SHP77 treated with DMSO at 0.1 percent for 48 hours (cell line): ENCODE measurements at places on chromosomes 6 and 20.

GRCh38 chr20:45934046-45934585, 367 bp upstream of the PCIF1 start:
- DNase-seq = no peak

DNA sequence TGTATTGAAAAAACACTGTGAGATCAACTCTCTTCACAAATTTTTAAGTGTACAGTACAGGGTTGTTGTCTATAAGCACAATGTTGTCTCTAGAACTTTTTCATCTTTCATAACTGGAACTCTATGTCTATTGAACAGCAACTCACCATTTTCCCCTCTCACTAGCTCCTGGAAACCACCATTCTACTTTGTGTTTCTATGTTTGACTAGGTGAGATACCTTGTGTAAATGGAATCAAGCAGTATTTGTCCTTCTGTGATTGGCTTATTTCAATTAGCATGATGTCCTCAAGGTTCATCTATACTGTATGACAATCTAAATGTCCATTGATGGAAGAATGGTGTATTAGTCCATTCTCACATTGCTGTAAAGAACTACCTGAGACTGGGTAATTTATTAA, 210.1 kb upstream of the FUT9 start:
- no peak for DNase-seq

GRCh38 chr6:23841116-23841515, 284.9 kb upstream of the NRSN1 start:
- DNase-seq = no peak

DNA sequence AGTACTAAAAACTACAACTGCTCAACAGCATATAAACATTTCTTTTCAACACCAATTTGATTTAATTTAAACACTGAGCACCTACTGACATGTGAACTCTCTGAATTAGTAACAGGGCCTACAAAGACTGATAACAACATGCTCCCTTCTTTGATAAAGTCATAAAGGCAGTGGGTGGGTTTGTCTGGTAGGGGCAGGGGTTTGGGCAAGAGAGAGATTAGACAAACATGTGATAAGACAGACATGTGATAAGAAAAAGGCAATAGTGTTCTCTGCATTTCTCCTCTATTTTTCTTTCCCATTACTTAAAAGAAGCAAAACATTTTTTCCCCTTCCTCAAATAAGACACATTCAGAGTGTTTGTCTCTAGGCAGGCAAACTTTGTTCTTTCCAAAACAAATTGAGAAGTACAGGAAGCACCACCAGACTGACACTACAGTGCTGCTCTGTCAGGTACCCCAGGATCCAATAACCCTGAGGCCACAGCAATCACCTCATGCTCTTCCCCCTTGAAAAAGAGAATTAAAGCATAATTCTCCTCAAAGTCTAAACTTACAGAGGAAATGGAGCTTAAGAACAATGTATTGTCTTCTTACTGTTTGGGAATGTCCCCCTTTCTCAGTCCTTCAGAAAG, 11.9 kb downstream of the C6orf52 start:
- DNase-seq = no peak

- DNase-seq = no peak
These were observed 21.2 kb upstream of the ASXL1 start for GRCh38 chr20:32336918-32337347.

GRCh38 chr20:48090784-48091183, 305.5 kb upstream of the SULF2 start:
- DNase-seq = no peak

DNA sequence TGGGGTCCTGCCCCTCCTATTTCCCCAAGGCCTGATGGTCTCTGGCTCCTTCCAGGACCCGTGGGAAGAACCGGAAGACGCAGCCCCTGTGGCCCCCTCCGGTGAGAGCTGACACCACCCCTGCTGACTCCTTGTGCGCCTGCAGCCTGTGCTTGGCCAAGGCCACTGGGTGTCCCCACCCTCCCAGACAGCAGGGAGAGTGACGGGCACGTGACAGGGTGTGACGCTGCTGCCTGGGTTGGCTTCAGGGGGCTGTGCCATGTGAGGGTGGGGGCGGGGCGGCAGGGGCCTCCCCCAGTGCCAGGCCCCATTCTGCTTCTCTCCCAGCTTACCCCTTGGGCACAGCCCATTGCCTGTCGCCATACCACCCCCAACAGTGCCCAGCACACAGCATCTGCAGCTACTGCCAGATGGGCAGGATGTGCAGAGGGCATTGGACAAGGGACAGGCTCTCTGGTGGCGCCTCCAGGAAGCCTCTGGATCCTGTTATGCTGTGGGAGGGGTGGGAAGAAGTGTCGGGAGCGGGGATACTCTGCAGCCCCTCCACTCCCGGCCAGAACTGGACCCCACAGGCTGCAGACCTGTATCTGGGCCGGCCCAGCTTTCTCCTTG, 2.9 kb downstream of the BIRC7 start:
- DNase-seq = no peak

DNA sequence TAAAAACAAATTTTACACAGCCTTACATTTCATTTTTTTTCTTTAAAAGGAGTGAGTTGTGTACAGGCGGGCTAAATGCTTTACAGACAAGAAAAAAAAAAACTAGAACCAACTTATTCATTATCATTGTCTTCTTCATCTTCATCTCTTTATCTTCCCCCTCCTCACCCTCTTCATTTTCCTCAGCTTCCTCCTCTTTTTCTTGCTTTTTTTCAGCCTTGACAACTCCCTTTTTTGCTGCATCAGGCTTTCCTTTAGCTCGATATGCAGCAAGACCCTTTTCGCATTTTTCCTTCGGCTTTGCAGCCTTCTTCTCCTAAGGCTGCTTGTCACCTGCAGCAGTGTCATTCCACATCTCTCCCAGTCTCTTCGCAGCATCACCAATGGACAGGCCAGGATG, 86.9 kb upstream of the GCM1 start:
- no peak for DNase-seq

DNA sequence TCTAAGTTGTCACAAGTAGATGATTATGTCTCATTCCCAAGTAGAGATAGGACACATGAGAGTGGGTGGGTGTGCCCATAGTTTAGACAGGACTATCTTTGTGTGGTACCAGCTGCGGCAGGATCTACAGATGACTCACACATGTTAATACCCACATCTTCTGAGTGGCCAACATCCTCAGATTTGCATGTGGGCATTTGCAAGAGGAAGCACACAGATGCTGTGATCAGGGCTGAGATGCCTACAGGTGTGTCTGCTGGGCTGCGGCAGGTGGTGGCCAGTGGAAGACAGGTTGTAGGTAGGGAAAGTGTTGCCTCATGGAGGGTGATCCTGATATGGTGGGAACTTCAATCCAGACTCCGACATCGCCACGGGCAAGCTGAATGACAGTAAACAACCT, 50.8 kb downstream of the UTRN start:
- no peak for DNase-seq

- no peak for DNase-seq
These were observed 1.5 kb downstream of the RXRB start for GRCh38 chr6:33198853-33199436.

DNA sequence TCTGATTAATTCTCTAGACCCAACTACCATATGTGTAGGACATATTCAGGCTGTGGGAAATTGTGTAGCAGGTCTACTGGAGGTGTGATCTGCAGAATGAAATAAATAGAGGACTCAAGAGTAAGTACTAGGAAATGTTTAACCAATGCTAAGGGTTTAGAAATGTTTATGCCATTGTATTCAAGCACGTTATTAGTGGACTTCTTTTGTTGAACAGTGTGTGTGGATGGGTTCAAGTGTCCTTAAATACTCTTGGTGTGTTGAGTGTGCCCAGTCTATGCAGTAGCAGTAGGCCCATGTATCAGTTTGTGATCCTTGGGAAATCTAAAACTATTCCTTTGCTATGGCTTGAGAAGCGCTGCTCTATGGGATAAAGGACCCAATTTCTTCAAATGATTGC, 112.1 kb downstream of the FARS2 start:
- no peak for DNase-seq

DNA sequence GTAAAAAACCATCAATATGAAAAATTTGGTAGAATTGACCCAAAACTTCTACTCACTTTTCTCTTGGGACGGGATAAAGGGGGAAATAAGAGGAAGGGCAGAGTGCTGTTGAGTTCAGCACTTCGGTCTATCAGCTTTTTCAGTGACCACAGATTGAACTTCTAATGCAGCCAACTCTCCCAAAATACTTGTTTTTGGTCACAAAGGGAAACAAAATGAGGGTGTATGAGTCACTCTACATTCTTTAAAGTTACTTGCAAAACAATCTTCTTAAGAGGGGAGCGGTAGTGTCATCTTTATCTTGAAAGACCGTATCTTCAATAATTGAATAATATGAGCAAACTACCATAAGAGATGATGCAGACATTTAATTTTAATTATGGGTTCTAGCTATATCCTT, 661.3 kb downstream of the CD109 start:
- no peak for DNase-seq

- no peak for DNase-seq
These were observed 69.9 kb downstream of the HACE1 start for GRCh38 chr6:104789770-104790190.

GRCh38 chr6:138818496-138819194, 22.8 kb downstream of the ECT2L start:
- no peak for DNase-seq

GRCh38 chr6:139402876-139403386, 28.5 kb upstream of the CITED2 start:
- no peak for DNase-seq

DNA sequence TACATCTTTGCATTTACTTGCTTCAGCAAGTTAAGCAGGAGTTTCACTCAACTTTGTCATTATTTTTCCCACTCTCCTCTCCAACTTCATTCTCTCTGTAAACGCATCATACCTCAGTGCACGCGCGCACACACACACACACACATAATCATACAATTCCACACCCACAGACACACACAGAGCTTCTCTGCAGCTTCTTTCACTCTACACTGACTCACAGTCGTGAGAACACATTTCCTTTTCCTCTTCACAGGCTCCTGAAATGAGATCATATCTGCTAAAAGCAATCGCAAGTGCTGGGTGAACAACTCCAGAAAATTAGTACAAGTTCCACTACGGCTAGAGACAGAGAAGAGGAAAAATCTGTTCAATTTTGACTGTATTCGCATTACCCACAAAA, 215.4 kb downstream of the PTPRT start:
- DNase-seq = no peak

DNA sequence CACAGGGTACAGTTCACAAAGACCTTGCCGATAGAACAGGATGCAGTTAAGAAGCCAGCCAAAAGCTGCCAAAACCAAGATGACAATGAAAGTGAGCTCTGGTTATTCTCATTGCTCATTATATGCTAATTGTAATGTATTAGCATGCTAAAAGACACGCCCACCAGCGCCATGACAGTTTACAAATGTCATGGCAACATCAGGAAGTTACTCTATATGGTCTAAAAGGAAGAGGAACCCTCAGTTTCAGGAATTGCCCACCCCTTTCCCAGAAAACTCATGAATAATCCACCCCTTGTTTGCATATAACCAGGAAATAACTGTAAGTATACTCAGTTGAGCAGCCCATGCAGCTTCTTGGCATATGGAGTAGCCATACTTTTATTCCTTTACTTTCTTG, 748.7 kb downstream of the QKI start:
- DNase-seq = no peak

DNA sequence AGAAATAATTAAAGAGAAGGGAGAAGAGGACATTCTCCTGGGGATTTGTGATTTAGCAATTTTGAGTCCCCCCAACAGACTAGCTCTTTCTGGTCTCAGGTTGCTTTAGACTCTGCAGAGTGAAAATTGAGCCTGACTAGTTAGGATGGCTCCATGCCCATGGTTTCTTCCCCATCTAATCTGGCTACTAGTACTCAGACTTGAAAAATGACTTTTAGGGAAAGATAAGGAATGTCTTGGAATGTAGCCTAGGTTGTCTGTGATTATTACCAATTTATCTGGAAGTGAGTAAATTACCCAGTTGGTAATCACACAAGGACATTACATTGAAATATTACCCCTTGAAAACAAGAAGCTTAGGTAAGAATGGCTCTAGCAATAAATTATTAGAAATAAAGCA, 4.2 kb downstream of the BEND6 start:
- DNase-seq = no peak

GRCh38 chr6:95578106-95578410, 723 bp downstream of the MANEA start:
- DNase-seq = no peak

DNA sequence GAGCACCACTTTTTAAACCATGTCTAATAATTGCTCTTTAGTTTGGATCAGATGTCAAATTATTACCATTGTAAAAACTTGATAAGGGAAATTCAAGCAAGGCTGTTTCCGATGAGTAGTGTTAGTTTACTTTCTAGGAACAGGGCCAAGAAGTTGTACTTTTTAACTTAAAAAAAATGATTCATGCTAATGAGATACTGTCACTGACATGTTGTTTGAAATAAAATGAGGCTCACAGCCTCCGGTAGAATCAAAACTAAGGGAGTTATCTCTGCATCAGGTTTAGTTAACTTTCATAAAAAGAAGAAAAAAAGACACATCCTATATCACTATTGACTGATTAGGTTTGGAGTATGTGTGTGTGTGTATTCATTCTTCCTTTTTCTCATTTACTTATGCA, 55.2 kb upstream of the SUPT3H start:
- no peak for DNase-seq

DNA sequence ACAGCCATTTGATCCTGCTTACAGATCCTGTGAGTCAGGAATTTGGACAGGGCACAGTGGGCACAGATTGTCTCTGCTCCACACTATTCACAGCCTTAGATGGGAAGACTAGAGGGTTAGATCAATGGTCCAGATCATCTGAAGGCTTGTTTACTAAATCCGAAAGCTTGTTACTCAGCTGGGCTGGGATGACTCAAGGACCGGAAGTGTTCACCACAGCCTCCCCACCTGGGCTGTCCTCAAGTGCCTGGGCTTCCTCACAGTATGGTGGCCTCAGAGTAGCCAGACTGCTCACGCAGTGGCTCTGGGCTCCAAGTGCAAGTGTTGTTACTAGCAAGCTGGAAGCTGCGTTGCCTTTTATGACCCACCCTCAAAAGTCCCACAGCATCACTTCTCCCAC, 75.4 kb upstream of the INSM1 start:
- no peak for DNase-seq

GRCh38 chr20:31842471-31843157, 2.8 kb downstream of the FOXS1 start:
- no peak for DNase-seq

GRCh38 chr20:37123441-37123840, 27.6 kb upstream of the RBL1 start:
- no peak for DNase-seq

DNA sequence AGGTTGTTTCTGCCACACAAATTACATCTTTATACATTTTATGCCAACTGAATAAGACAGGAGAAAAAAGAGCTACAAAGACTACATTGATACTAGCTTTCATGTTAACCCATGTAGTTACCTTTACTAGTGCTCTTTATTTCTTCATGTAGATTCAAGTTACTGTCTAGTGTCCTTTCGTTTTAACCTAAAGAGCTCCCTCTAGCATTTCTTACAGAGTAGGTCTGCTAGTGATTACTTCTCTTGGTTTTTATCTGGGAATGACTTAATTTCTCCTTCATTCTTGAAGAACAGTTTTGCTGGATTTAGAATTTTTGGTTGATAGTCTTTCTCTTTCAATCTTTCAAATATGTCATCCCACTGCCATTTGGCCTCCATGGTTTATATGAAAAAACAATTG, 21.2 kb upstream of the NOP56 start:
- no peak for DNase-seq

- no peak for DNase-seq
These were observed 117.0 kb downstream of the BMP5 start for GRCh38 chr6:55758156-55758937.

GRCh38 chr20:48891235-48892048, 30.1 kb upstream of the ARFGEF2 start:
- DNase-seq = no peak

GRCh38 chr20:47768016-47768824, 17.1 kb downstream of the SULF2 start:
- DNase-seq = no peak
